Activated CD4-positive, alpha-beta T cell treated with anti-CD3 and anti-CD28 coated beads for 48 hours (primary cell): ENCODE measurements at places on chromosomes 1 and 21.

DNA sequence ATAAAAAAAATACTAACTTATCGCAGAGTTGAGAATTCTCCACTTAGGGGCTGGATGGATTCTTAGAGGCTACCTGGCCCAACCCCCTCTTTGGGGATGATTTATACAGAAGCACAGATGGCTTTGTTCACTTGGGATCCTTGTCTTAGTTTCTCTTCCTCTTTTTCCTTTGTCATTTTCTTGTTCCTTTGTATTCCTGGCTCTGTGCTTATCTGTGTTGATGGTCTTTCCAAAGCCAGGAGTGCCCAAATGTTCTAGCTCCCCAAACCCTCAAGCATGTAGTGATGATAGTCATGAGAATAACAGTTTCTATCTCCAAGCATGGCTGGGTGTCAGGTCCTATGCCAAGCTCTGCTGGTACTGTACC lies 27.4 kb downstream of the EPHB2 start:
- no peak for DNase-seq

- peak; percentile 49 for DNase-seq
These were observed 13.4 kb upstream of the PIAS3 start for GRCh38 chr1:145871994-145872924.

DNA sequence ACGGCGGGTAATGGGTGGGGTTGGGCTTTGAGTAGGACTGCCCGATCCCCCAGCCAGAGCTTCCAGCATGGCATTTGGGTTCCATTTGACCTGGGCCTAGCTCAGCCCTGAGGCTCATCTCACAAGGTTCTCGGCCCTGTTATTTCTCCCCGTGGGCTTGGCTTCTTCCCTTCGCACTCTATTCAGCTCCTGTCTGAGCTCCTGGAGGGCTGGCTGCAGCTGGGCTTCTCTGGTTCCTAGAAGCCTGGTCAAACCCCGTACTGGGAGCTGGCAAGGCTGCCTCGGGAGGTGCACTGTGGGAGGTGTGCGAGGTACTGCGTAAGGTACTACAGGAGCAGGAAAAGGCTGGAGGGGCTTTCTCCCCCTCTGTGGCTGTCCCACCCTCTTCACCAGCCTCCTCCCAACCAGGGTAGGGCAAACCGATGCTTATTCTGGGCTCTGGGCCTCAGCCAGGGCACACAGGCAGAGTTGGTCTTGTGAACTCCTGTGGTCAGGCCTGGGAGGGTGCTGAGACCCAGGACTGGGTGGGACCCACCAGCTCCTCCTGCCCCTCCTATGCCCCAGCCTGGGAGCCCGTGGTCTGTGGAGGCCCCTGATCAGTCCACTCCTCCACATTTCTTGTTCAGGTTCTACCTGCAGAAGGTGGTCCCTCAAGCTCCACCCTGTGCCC lies 814 bp downstream of the A3GALT2 start:
- DNase-seq = no peak

- DNase-seq = peak; percentile 15
These were observed 10.4 kb upstream of the GJA9 start for GRCh38 chr1:38891753-38892152.

DNA sequence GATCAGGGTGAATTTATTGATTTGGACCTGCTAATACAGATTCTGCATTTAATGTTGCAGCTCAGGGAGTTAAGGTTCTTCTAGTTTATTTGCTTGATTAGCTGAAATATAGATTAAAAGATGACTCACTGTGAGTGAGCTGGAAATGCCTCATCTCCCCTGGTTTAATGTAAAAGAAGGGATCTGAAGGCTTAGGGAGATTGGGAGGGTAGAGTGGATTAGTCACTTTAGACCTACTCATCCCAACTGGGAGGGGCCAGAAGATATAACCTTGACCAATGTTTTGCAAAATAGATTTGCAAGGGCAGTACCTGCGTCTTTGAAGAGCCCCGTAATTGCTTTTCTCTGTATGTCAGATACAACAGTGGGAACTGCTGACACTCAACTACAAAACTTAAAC lies 922.8 kb upstream of the ADGRL4 start:
- DNase-seq = no peak

GRCh38 chr1:112501810-112502641 lies 6.7 kb upstream of the WNT2B start:
- peak; percentile 66 for DNase-seq

- no peak for DNase-seq
These were observed 279.2 kb upstream of the DUSP10 start for GRCh38 chr1:222021129-222021528.

DNA sequence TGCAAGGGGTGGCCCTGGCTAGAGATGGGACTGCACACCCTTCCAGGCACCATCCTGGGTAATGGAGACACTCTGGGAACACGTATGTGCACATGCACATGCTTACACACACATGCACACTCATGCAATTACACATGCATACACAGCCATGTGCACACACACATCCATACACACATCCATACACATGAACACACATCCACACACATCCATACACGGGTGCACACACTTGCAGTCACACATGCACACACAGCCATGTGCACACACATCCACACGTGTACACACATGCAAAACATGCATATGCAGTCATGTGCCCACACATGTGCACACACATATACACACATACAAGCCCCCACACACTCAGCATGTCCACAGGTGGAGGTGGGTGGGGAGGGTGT lies 22.3 kb upstream of the POFUT2 start:
- no peak for DNase-seq

DNA sequence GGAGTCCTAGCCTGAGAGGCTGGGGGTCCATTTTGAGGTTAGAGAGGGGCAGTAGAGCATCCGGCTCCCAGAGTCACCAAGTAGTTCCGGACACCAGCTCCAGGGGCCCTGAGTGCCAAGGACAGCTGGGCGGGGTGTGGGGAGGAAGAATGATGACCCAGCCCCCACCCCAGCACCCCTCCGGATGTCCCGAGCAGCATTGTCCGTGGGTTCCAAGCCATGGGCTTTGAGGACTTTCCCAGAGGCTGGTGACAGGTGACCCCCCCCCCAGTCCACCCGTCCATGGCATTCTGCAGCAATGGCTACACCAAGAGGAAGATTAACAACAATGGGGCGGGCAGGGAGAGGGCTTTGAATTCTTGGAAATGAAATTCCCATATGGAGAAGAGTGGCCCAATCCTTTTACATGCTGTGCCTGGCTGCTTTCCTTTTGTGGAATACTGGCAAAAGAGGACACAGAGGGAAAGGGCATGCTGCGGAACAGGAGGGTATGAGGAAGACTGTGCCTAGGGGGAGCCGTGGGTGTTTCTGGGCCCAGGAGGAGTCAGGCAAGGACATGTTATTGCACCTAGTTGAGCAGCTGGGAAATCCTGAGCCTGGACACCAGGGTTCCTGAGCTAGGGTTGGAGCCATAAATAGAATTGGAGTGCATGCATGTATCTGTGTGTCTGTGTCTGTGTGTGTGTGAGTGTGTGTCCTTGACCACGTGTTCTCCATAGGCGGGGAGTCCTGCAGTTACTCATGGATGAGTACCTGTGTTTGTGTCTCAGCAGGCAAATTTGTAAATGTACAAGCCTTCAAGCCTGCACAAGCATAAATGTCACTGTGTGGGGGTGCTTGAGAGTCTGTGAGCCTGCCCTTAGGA lies 956 bp downstream of the ATP1A2 start:
- DNase-seq = no peak

DNA sequence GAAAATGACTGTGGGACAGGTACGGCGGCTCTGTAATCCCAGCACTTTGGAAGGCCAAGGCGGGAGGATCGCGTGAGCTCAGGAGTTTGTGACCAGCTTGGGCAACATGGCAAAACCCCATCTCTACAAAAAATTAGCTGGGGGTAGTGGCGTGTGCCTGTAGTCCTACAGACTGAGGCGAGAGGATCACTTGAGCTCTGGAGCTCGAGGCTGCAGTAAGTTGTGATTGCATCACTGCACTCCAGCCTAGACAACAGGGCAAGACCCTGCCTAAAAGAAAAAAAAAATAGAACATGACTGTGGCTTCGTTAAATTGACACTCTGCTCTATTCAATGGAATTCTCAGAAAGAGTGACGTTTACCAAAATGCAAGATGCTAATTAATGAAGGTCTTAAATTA lies 3.9 kb upstream of the DBT start:
- DNase-seq = no peak
